ENCODE measurements at places on chromosomes 3 and 15. TPM values are rescaled to one million over a fixed set of nuclear protein-coding genes. Genes with fewer than 3 reads are reported as not detected.

The SETD2 gene
- total RNA-seq: 18.9 TPM

The SLCO2A1 gene
- 0.38 TPM for total RNA-seq

The KBTBD13 gene
- not detected for total RNA-seq

The SLC6A20 gene
- 0.04 TPM for total RNA-seq

The TGM4 gene
- 0.39 TPM for total RNA-seq

The RUBCN gene
- 11.2 TPM for total RNA-seq

The EXD1 gene
- 0.35 TPM for total RNA-seq

The RPL32 gene
- total RNA-seq: 2,265 TPM

The SMCO1 gene
- total RNA-seq: not detected

The CLEC3B gene
- total RNA-seq: not detected

The SLC2A2 gene
- total RNA-seq: not detected

The CLSTN2 gene
- 0.05 TPM for total RNA-seq

The TMEM40 gene
- total RNA-seq: 0.25 TPM

The USP4 gene
- 15.7 TPM for total RNA-seq

The ITIH1 gene
- not detected for total RNA-seq

The CCR8 gene
- total RNA-seq: not detected

The CCDC54 gene
- total RNA-seq: not detected

The SEMA6D gene
- not detected for total RNA-seq

All from A549 treated with dexamethasone at 1 μM for 4 hours (cell line).